ENCODE measurements at places on chromosomes 11 and 22.

GRCh38 chr11:31641477-31642062 is 132.0 kb downstream of the ELP4 start:
- no peak for DNase-seq

- DNase-seq, result no peak
Observed at GRCh38 chr11:99327527-99327926, 306.8 kb downstream of the CNTN5 start.

DNA sequence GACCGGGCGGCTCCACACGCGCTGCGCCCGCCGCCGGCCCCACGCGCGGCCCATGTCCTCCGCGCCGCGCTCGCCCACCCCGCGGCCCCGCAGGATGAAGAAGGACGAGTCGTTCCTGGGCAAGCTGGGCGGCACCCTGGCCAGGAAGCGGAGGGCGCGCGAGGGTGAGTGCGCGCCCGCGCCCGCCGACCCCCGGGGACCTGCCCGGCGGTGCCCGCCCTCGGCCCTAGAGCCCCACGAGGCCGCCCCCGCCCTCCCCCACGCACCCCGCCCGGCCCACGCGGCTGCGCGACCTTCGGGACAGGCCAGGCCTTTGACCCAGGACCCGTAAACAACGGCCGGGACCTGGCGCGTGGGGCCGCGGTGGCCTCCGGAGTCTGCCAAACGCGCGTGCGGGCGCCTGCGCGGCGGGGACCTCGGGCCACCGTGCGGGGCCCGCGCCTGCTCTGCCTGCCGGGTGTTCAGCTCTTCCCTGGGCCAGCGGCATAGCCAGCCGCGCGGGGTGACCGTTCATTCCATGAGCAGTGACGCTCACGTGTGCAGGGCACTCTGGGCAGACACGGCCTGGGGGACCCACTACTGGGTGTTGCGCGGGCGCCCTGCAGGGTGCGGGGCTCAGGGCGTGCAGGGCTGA is at the start of gene PARVB:
TSS of gene PARVB (plus strand) at position 15 of the 634 bp plus-strand sequence. CDS start at position 53, 38 bp downstream.
- DNase-seq, result no peak

DNA sequence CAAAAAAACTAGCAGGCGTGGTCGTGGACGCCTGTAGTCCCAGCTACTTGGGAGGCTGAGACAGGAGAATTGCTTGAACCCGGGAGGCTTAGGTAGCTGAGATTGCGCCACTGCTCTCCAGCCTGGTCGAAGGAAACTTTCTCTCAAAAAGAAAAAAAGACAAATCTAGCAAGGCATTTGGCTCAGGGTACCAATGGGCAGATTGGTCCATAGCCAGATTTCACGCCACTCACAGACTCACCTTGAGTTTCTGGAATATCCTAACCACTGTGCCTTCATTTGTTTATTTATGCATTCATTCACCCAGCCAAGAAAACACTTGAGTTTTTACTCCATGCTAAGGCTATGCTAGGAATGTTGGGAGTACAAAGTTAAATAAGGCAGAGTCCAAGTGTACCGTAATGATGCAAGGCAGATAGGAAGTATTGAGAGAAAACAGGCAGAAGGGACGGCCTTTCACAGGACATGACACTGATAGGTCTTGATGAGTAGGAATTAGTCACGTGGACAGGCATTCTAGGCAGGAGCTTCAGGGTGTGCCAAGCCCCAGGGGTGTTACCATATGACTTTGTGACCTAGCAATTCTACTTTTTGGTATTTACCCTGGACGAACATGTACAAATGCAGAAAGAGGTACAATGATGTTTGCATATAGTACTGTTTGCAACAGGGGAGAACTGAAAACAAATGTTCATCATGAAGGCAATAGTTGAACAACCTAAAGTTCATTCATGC is 3.0 kb upstream of the PACSIN3 start:
- DNase-seq, result peak; percentile 84

DNA sequence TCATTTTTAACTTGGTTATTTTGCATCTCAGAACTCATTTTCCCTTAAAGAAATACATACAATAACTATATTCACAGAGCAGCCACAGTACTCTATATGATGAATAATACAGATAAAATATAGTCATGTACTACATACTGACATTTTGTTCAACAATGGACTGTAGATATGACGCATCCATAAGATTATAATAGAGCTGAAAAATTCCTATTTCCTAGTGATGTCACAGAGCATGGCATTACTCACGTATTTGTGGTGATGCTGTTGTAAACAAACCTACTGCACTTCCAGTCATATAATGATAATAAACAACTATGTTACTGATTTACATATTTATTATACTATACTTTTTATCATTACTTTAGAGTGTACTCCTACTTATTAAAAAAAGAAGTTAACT is 38.7 kb downstream of the NARS2 start:
- no peak for DNase-seq

DNA sequence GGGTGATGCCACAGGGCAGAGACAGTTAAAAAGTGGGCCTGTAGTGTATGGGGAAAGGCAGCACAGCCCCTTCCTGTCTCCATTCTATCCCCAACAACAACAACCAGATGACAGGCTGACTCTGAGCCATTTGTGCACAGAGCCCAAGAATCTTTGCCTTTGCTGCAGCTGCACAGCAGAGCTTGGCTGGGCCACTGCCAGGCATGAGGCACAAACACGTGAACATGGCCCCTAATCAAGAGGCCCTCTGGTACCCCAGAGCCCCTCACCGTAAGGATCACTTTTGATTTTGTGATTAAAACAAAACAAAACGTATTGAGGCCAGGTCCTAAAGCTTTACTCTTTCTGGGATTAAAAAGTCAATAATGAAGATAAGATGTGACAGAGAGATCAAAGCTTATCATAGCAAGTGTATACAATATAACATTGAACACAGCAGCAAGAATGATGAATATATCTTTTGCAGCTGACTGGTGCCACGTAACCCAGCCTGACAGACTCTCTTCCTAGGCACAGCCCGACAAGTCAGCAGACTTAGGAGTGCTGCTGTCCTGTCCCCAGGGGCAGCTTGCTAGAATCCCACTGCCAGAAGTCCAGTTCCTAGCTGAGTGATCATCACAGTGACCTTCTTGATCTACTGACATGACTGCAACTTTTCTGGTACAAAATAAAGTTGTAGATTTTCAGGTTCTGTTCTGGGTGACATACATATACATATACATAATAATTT is 117.8 kb downstream of the SERGEF start:
- no peak for DNase-seq
